Kidney capillary endothelial cell (primary cell): ENCODE measurements at places on chromosomes 5 and 9.
A peak's percentile ranks its signal among the peaks of the same experiment; 100 is the strongest.

- DNase-seq: no peak
These were observed 98.0 kb downstream of the ENC1 start for GRCh38 chr5:74542482-74542881.

DNA sequence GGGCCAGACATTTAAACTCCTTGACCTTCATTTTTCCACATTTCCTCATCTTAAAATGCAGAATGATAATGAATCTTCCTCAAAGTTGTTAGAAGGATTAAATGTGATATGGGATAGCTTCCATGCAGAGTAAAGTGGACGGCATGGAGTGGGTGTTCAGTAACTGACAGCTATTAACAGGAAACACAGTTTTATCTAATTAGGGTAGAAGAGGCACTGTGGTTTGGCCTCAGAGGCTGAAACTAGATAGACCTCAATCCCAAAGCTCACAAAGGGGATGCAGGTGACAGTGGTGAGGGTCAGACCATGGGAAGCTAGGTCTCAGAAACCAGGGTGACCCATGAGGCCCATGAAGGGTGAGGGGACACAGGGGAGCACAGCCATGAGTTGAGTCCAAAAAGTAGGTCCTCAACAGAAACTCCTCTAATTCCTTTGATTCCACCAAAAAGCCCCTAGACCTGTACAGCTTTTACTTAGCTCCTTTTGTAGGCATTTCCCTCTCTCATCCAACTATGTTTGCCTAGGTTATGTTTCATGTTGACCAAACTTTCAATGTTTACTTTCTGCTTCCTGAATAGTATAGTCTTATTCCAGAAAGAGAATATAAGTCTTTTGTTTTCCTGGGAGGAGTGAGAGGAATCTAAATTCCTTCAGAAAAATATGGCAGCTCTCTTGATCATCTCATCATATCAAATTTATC lies 27.9 kb upstream of the GLDC start:
- DNase-seq: no peak

GRCh38 chr9:116066221-116066620 lies 87.4 kb upstream of the PAPPA start:
- no peak for DNase-seq

DNA sequence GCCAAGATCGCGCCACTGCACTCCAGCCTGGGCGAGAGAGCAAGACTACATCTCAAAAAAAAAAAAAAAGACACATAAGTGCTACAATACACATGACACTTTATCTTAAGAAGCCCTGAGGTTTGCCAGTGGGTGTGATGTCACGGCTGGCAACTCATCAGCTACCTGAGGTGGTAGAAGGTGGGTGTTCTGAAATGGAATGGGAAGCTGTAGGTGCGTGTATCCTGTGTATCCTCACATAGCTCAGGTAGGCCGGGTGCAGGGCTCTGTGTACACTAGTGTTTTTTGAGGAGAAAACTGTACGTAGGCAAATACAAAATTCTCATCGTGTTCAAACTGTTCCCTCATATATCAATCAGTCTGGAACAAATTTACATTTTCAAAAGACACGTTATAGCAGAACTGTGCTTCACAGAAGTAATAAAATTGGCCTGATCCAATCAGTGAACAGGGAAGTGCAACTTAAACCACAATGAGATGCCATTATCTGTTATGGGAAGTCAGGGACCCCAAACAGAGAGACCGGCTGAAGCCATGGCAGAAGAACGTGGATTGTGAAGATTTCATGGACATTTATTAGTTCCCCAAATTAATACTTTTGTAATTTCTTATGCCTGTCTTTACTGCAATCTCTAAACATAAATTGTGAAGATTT lies 10.4 kb downstream of the BICD2 start:
- DNase-seq: no peak

DNA sequence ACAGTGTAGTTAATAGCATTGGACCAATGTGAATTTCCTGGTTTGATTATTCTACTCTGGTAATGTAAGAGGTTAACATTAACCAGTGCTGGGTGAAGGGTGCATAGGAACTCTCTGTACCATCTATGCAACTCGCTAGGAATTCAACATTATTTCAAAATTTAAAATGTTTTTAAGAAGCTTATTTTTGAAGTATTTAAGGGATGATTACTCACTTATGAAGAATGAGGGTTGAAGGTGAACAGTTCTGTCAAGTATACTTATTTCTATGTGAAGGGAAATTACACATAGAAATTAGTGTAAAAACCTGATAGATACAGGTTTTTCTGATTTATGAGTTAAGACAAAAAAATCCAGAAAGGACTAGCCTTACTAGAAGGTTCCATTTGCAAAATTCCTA lies 165.8 kb downstream of the INSYN2B start:
- no peak for DNase-seq

DNA sequence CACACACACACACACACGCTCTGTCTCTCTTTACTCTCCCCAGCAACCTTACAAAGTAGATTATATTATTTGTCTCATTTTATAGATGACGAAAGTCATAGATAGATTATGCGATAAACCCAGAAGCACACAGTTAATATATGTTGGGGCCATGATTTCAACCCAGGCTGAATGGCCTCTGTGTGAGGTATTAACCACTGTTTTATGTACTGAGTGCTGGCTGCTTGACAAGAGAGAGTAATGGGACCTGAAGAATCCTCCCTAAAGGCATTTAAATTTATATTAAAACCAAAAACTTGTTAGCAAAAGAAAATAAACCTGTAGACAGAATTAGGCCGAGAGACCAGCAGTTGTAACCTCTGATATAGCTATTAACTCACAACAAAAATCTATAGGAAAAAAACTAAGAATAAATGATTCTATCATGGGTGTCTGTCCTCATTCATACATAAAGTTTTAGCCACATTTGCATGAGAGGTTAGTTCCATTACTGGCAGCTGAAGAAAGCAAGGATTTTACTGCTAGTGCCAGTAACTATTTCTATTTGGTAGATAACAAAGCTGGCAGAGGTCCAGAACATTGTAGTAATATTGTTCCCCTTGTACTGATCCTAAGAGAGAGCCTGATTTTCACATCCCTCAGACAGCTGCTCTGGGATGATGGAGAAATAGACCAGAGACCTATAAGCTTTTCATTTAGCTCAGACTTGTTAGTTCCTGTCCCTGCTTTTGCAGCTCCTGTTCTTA lies 250.9 kb downstream of the ADGRV1 start:
- DNase-seq: no peak

GRCh38 chr5:4646715-4647375 lies 493.3 kb upstream of the ADAMTS16 start:
- no peak for DNase-seq

GRCh38 chr9:15422372-15423230 lies at the start of gene SNAPC3:
Gene SNAPC3 (plus strand): TSS chr9:15422876. CDS start chr9:15422880, 4 bp downstream.
- DNase-seq: peak; percentile 95

DNA sequence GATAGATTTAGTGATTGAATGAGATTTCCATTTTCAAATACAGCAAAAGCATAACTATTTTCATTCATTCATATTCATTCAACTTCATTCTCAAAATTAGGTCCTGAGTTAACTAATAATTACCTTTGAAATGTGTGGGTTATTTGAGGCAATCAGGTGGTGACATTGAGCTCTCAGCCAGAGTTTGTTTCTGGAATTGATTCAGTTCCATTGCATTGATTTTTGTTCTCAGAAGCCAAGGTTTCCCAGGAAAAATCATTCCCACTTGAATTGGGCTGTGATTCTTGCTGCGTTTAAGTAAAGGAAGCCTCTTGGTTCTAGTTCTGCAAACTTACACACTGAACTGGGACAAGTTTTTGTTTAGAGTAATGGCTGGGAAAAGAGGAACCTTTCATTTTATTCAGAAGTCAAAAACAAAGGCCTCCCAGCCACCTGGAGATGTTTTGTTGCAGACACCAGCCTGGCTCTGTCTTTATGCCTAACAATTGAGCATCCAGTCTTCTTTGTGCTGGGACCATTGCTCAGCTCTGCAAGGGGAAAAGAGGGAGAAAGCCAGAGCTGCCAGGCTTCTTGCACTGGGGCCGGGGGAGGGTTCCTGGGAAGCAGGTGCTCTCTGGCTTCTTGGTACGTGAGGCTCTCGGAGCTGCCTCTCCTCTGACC lies 198.6 kb downstream of the TRIO start:
- DNase-seq: no peak

DNA sequence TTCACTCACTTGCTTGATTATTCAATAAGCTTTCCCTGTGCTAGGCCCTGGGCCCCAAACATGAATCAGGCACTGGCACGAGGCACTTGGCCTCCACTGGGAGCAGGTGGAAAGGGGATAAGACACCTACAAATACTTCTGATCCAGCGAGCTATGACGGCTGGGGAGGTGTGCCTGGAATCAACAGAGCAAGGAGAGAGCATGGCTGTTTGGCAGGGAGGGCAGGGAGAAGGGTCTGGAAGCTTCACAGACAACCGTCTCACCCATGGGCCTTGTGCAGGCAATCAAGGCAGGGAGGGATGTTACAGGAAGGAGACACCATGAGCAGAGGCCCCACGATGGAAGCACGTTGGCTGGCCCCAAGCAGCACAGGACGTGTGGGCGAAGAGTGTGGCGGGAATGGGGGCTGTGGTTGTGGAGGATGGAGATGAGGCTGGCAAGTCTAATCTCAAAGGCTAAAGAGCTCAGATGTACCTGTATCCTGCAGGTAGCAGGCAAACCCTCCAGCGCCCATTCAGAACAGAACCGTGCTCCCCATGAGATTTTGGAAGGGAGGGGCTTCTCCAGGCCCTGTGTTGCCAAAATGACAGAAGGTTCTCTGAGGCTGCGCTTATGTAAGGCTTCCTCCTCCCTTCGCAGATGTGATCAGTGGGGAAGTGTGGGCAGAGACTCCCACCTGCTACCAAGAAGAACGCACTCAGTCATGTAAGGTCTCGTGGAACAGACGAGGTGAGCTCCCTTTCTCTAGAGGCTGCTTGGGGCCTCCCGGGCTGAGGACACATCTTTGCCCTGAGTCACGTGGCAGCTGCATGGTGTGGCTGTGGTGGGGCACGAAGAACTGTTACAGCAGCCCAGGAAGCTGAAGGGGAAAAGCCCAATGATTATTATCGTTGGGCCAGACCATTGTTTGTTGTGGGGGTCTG lies 189.7 kb downstream of the DAB2IP start:
- no peak for DNase-seq

DNA sequence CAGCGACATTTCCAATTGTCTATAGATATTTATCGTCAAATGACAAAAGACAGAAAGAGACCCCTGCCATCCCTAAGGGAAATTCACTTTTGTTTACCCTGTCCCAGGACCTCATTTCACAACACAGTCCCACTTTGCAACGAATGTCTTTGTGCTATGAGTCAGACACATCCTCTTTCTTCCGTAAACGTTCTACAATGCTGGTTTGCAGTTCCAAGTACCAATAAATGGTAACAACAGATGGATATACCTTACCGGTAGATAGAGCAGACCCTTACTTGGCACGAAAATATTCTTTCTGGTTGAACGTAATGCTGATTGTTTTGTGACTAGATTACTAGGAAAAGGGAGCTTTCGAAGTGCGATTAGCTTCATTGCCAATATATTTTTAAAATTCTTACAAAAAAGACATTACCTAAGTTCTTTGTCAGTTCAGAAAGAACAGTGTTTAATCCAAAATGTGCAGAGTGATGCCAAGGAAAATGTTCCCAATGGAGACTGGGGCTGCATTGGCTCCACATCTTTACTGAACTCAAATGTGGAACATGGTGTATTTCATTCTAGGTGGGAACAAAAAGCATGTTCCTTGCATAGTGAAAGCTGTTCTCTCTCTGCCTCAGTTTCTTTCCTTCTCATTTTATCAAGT lies 202.5 kb upstream of the SLC27A6 start:
- no peak for DNase-seq

DNA sequence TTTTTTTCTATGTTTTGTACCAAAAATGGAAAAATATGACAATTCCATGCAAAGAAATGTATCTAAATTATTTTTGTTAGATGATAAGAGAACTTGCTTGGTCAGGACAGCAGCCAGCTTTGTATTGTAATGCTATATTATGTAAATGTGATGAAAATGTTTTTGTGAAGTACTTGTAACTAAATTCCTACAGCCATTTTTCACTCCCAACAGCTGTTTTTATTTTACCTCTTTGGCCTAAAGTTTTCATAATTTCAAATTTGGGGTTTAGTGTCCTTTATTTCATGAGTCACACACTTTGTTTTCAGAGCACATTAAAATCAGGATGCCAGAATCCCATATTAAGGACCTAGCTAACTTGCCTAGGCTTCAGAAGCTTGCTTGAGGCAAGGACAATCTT lies 64.1 kb downstream of the WDR41 start:
- no peak for DNase-seq

GRCh38 chr5:139646111-139646510 lies 2.0 kb upstream of the CXXC5 start:
- no peak for DNase-seq

DNA sequence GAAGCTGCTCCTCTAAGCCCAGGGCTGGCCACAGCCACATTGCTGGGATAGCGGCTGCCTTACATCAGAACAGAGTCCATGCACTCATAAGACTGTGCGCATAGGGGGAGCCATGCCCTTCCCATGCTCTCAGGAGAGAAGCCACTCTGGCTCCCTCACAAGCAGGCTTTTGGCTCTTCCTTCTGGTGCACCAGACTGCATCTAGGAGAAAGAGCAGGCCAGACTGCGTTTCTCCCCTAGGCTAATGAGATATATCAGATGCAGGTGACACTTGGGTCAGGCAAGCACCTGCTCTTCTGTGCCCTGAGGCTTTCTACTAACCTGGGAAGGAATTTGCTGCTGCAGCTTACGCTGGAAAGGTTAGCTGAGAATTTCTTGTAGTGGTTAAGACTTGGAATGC lies 43.2 kb upstream of the BRINP1 start:
- no peak for DNase-seq
